Lower leg skin (tissue), 4 donors: ENCODE measurements at places on chromosomes 2 and 18.
A peak's percentile ranks its signal among the peaks of the same experiment; 100 is the strongest.

- DNase-seq, result peak; percentile 37
Observed at GRCh38 chr2:173404841-173405750, 50.4 kb downstream of the CDCA7 start.

DNA sequence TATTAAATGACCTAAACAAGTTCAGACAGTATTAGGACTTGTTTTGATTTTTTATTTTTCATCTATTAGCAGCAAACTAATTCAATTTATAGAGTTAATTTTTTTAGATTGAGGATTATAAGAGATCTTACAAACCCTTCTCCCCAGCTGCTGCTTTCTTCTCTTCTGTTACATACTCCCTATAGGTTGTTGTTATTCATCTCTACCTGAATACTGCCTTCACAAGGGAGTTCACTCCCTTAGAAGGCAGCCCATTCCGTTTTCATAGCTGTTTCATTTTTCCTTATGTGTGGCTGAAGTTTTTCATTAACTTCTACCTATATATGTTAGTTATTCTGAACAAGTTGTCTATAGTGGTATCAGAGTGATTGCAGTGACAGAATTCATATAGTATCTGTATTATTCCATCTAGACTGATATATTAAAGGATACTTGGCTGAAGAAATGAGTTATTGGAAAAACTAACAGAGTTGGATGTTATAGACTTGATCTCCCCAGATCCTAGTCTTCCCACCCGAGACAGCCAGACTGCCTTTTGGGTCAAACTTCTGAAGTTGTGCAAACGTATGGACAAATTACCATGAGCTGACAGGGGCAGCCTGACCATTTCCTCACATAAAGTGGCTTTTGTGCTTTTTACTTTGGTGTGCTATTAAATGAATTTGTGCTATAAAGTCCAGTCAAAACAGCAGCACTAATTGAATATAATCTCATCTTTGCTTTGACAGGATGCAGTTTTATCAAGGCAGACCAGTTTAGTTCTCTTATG is 8.7 kb downstream of the GLS start:
- DNase-seq, result no peak

GRCh38 chr2:132279930-132280615 is 118.3 kb upstream of the ANKRD30BL start:
- DNase-seq, result peak; percentile 32

DNA sequence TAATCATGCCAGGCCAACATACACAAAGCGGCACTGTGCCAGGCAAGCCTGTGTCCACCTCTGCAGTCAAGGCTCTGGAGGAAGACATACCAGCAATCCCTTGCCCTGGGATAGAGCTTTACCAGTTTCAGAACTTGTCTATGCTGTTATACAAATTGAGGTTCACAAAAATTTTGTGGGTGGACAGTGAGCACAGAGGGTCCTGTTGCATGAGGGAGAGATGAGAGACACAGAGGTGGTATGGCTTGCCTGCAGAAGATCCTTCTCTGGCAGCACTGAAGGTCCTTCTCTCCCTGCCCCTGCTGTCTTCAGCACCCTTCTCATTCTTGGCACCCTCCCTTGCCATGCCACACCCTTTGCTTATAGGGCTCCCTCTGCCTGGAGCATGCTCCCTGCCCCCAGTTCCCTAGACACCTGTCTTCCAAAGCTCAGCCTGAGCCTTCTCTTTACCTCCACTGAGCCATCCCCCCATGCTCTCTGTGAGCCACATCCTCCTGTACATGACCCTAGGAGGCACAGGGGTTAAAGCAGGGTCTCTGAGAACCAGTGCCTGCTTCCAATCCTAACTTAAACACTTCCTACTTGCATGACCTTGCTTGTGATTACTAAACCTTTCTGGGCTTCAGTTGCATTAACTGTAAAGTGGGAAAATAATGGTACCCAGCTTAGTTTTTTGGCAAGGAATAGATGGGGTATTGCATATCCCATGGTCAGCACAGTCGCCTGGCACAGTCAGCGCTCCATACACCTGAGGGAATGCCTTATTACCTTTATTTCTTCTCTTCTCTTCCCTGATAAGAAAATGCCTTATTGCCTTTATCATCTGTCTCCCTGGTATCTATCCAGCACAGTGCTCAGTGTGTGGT is 857 bp downstream of the FABP1 start:
- no peak for DNase-seq

DNA sequence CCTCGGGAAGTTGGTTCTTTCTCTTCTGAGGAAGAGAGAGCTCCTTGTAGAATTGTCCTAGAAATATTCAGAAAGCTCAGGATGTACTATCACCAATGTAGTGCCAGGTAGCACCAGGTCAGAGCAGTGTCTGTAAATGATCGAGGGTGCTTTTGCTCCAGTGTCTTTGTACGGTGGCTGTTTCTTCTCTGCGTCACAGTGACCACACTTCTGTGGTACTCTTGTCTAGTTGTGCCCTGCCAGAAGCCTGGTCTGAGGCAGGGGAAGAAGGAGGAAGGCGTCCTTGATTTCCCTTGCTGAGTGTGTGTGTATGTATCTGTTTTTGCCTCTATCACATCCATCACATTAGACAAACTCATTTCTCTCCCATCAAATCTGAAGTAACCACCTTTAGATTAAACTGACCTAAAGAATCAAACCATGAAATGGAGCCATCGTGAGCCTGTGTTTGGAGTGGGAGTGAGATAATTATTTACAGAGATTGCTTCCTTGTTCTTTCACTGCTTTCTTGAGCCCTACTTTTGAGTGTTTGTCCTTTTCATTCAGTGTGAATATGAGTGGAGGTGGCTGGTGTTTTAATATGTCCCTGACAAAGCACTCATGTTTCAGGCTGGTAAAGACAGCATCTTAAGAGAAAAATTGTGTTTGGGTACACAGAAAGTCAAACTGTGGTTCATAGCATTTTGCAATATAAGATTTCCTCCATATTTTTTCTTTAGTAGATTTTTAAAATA is 97.2 kb downstream of the ACOXL start:
- no peak for DNase-seq

DNA sequence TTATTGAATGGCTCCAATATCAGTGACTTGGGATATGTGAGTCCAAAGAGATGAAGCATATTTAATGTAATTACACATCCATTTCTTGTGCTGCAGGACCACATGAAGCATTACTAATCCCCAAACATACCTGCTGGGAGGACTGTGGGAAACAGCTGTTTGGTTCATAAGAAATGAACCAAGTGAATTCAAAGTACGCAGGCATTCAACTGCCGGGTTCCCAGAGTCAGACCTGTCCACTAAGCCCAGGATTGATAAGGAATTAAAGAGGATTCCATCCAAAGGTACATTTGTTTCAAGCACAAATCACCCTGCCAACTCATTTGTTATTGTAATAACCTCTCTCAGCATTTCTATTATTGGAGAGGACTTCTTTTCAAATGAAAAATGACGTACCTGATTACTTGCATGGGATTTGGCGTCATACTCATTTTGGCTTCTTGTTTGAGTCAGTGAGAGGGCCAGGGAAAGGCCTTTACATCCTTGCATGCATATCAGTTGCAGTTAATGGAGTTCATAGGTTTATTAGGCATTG is 230.7 kb downstream of the TXNL1 start:
- no peak for DNase-seq

GRCh38 chr2:180202467-180202951 is 195.4 kb upstream of the CWC22 start:
- DNase-seq, result no peak

GRCh38 chr18:27355308-27355707 is 170.2 kb upstream of the CHST9 start:
- DNase-seq, result no peak

DNA sequence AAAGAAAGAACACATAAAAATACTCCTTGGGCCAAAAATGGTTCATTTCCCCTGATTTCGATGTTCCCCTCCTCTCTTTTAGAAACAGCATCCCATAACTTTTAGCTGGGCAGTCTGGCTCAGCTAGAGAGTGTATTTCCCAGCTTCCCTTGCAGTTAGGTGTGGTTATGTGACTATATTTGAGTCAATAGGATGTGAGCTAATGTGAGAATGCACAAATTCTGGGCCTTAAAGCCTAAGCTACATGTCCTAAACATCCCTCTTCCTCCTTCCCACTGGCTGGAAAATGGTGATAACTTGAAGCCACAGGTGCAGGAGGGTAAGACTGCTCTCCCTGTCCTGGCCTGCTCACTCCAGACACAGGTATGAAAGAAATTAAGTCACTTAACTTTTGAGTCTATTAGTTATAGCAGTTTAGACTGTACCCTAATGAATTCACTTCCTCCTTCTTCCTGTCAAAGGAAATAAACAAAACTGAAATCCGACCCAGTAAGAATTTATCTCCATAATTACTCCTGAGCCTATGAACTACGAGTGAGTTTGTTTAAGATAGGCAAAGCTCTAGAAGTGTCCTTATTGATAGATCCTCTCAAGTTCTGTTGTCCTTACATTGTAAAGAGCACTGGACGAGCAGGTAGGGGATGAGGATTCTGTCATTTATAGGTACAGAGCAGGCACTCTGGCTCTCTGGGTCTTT is 177.6 kb downstream of the MTX2 start:
- DNase-seq, result no peak

- no peak for DNase-seq
Observed at GRCh38 chr2:151861174-151861573, 33.0 kb upstream of the ARL5A start.

GRCh38 chr18:26734760-26735159 is 130.7 kb downstream of the AQP4 start:
- no peak for DNase-seq

GRCh38 chr18:64415218-64415617 is 266.3 kb upstream of the LINC00305 start:
- DNase-seq, result no peak

DNA sequence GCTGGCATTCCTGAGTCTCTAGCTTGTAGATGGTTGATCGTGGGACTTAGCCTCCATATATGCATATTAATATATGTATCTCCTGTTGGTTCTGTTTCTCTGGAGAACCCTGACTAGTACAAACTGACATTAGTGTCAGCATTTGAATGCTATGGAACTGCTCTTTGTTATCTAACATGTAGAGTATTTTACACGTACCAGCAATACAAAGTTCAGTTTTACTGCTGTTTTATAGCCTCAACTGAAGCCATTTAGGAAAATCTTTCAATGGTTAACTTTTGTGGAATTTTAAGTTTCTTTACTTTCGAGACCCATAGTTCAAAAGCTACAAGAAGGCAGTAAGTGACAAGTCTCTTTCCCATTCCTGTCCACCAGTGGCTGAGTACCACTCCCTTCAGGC is 418.4 kb downstream of the NUP35 start:
- no peak for DNase-seq

DNA sequence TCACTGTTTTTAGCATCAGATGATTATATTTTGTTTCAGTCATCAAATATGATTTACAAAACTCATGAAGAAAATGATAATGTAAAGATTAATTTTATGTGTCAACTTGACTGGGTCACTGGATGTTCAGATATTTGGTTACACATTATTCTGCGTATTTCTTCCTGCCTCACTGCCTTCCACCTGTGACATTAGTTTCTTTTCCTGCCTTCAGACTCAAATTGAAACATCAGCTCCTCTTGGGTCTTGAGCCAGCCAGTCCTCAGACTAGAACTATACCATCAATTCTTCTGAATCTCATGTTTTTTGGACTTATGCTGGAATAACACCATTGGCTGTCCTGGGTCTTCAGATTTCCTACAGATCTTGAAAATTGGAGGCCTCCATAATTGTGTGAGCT is 96.7 kb downstream of the ZNF385B start:
- DNase-seq, result no peak

GRCh38 chr2:237725661-237726060 is 72.9 kb upstream of the RBM44 start:
- peak; percentile 76 for DNase-seq
